ENCODE measurements at places on chromosomes 16 and 17. TPM values are rescaled to one million over a fixed set of nuclear protein-coding genes. Genes with fewer than 3 reads are reported as not detected.

GRCh38 chr17:17443173-17443572 lies 33.6 kb upstream of the MED9 start:
- H3K36me3 ChIP-seq: peaks cover 5% of the 10 kb centered on the region
- no peak overlapping the region for H3K4me3 ChIP-seq
- peaks cover 22% of the 10 kb centered on the region for H3K4me1 ChIP-seq
- peak overlapping the region; percentile 77 for H3K27ac ChIP-seq

DNA sequence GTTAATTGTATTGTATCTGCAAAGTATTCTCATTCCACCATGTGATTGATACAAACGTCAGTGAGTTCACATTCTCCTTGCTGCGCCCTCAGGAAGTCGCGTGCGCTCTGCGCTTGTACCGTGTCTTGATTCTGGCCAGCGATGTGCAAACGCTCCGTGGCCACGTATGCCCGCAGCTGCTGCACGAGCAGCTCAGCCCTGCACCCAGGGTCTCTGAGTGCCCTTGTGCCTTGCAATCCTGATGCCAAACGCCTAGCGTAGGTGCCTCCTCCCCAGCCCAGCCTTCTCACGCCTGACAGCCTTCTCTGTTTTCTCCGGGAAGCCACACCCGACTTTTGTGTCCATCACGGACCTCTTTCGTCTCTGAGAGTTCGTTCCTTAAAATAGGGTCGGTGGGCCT lies 9.4 kb downstream of the ZNF469 start:
- no peaks in the 10 kb centered on the region for H3K36me3 ChIP-seq
- no peak overlapping the region for H3K4me3 ChIP-seq
- no peak for DNase-seq
- peaks cover 13% of the 10 kb centered on the region for H3K27me3 ChIP-seq
- no peak overlapping the region for H3K27ac ChIP-seq

GRCh38 chr16:12393239-12393638 lies 410.4 kb downstream of the CPPED1 start:
- no peak overlapping the region for H3K4me3 ChIP-seq
- H3K4me1 ChIP-seq: peaks cover 10% of the 10 kb centered on the region
- DNase-seq: no peak
- no peak overlapping the region for H3K27ac ChIP-seq

DNA sequence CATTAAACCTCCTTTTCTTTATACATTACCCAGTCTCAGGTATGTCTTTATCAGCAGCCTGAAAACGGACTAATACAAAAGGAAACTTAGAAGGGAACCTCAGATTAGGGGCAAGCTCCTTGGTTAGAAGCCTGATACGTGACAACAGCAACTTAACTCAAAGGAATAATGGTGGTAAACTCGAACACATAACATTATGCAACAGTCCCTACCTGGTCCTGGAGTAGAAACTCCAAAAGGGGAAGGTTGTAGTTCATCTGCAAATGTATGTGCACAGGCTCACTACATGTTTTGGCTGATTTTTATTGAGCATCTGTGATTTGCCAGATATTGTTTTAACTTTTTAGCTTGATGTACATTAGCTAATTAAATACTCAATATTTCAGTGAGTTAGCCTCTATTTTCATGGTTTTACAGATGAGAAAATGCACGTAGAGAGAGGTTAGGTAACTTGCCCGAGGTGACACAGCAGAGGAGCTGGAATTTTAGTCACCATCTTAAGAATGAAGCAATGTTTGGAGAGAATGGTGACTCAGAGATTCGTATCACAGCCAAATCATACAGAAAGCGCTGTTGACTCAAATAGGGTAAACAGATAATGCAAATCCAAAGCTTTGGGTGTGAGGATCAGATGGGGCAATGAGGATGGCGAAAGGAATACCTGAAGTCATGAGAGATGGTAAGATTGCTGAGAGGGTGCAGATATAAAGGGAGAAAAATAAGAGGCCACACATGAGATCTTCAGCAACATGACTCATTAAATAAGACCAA lies 194.9 kb upstream of the RBFOX1 start:
- H3K4me1 ChIP-seq: no peaks in the 10 kb centered on the region
- H3K27me3 ChIP-seq: peaks cover 1% of the 10 kb centered on the region
- H3K4me3 ChIP-seq: no peak overlapping the region
- DNase-seq: no peak
- H3K36me3 ChIP-seq: peaks cover 4% of the 10 kb centered on the region

GRCh38 chr16:1794221-1794871 lies 841 bp upstream of the IGFALS start:
- H3K4me1 ChIP-seq: no peaks in the 10 kb centered on the region
- H3K27me3 ChIP-seq: no peaks in the 10 kb centered on the region
- no peak overlapping the region for H3K4me3 ChIP-seq
- H3K36me3 ChIP-seq: peaks cover 5% of the 10 kb centered on the region
- no peak for DNase-seq

DNA sequence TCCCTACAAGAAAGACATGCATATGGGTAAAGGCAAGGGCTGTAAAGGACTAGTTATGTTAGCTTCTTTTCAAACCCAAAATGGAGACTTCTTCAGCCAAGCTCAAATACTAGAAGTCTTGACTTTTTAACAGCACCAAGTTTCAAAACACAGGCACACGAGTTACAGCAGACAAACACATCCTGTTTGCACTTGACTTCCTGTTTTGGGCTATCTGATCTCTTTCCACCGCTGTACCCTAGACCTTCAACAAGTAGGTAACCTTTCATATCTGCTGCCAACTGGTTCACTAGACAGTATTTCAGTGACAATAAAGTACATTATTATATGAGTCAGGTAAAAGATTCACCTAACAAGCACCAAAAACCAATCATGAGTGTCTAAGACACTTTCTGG lies 12.3 kb downstream of the RFFL start:
- no peak for DNase-seq
- no peaks in the 10 kb centered on the region for H3K27me3 ChIP-seq
- H3K27ac ChIP-seq: no peak overlapping the region
- no peaks in the 10 kb centered on the region for H3K4me1 ChIP-seq
- H3K4me3 ChIP-seq: no peak overlapping the region

DNA sequence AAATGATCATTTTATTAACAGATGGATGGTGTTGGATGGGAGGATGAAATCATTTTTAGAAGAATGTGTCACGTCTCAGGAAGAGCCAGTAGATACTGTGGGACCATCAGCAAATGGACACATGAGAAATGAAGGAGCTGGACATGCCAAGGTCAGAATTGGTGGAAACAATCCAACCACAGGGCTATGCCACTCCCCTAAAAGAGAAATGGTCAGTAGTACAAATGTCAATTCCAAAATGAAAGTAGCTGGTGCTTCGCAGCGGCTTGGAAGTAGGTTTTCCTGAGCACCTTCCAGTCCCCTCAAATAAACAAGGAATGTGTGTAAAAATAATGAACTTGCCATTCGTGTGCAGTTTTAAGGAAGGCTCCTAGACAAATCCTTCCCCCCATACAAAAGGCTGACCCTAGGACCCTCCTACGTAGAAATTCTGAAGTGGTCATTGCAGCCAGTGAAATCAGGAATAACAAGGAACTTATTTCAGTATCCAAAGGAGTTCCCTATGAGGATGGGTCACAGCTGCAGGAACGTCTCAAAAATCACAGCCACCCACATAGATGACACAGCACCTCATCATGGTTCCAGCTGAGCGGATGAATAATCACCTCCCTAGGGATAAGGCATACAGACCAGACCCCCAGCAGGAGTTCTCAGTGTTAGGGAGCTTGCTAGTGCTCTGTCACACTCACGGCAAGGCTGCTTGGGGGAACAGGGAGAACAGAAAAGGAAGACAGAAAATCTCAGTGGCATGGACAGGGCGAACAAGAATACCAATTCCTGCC lies 239.2 kb downstream of the HS3ST3A1 start:
- no peak overlapping the region for H3K4me3 ChIP-seq
- no peaks in the 10 kb centered on the region for H3K4me1 ChIP-seq
- DNase-seq: no peak

GRCh38 chr17:21455761-21456160 lies 79.6 kb downstream of the KCNJ12 start:
- no peak overlapping the region for H3K27ac ChIP-seq
- peaks cover 24% of the 10 kb centered on the region for H3K4me1 ChIP-seq
- no peaks in the 10 kb centered on the region for H3K36me3 ChIP-seq
- peaks cover 21% of the 10 kb centered on the region for H3K27me3 ChIP-seq
- H3K4me3 ChIP-seq: no peak overlapping the region
- DNase-seq: no peak

GRCh38 chr17:42833767-42834422 lies 698 bp downstream of the PSME3 start:
- peak overlapping the region; percentile 63 for H3K27ac ChIP-seq
- H3K4me1 ChIP-seq: peaks cover 9% of the 10 kb centered on the region

- peak overlapping the region; percentile 71 for H3K4me3 ChIP-seq
- no peak for DNase-seq
- no peaks in the 10 kb centered on the region for H3K36me3 ChIP-seq
- H3K4me1 ChIP-seq: peaks cover 30% of the 10 kb centered on the region
These were observed 71.9 kb downstream of the ABR start for GRCh38 chr17:1107777-1108477.

DNA sequence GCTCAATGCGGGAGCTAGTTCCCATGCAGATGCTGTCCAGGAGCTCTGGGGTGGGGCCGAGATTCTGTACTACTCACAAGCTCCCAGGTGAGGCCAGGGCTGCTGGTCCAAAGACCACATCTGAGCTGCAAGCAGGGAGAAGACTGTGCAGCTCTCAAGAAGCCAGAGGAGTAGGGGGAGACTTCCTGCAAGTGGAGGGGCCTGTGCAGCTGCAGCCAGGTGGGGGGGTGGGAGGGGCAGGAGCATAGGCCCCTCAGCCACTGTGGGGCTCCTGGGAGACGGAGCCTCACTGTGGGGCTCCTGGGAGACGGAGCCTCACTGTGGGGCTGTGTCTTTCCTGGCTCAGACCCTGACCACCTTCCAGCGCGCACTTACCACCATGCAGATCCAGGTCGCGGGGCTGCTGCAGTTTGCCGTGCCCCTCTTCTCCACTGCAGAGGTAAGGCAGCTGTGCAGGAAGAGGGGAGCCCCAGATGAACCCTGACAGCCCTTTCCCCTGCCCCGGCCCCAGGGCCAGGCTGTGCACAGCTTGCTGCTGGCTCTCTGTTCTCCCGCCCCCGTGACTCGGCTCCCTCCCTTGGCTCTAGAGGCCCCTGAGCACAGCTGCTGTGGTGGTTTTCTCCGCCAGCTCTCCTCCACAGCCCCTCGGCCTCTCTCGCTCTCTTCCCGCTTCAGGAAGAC lies 24.3 kb upstream of the DNAI2 start:
- H3K27me3 ChIP-seq: peaks cover 13% of the 10 kb centered on the region
- H3K4me3 ChIP-seq: peak overlapping the region; percentile 25
- DNase-seq: no peak
- peaks cover 17% of the 10 kb centered on the region for H3K4me1 ChIP-seq

SMURF2 gene
- total RNA-seq: 33.3 TPM

NTHL1 gene
- 194 TPM for total RNA-seq

TMEM235 gene
- total RNA-seq: not detected

All from glutamatergic neuron (in vitro differentiated cells).